SK-N-SH (cell line): ENCODE measurements at places on chromosomes 2 and 18. TPM values are rescaled to one million over a fixed set of nuclear protein-coding genes. Genes with fewer than 3 reads are reported as not detected.

Gene NOL4
- polyA plus RNA-seq = 0.07 and 0.49 TPM in 2 replicates

GRCh38 chr18:54630963-54631362, 39.9 kb downstream of the DYNAP start:
- no peak for DNase-seq

DNA sequence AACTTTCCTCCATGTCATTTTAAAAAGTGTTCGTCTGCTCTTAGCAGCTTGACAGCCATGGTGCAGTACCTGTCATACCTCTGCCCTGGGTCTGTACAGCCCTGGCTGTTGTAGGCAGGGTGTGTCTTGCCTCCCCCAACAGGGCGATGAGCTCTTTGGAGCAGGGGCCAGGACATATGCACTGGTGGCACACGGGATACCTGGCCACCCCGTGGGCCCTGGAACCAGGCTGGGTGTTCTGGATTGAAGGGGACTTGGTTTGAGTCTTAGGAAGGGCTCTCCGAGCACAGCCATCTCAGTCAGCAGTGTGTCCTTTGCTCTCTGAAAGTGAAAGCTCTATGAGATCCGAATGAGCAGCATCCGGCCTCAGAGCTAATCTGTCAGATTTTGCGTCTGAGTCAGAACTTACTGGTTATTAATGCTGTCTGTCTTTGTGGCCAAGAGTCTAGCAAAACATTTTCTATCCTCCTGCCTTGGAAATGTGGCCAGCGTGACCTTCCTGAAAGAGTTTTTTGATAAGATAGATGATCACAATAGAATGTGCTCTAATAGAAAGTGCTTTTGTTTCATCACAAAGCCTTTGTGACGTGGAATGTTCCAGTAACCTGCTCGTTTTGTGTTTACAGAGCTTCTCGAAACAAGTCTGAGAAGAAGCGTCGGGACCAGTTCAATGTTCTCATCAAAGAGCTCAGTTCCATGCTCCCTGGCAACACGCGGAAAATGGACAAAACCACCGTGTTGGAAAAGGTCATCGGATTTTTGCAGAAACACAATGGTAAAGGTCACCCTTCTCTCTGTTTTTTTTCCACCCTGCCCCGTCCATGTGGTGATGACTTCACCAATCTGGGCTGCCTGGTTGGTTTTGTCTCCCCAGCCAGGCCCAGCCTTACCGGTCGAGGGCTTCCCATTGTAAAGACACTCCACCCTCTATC, 77.3 kb upstream of the RPL31 start:
- DNase-seq = no peak

Gene EVA1A
- polyA plus RNA-seq = 79.0 and 93.0 TPM in 2 replicates

Gene KRTCAP3
- polyA plus RNA-seq = 3.6 and 4.1 TPM in 2 replicates

DNA sequence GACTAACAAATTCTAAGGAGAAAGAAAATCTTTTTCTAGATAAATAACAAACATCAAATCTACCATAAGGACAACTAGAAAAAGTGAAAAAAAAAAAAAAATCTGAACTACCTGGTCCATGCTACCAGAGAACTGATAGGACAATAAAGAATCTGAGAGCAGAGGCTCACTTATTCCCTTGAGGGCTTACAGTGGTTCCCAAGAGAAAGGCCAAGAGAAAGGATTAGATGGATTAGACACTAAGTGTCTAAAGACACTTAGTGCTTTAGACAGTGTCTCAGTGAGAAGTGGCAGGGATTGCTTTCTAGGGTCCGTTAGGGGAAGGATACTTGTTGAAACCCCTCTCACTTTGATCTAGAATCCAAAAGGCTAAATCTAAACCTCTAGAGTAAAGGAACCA, 78.2 kb downstream of the COA5 start:
- no peak for DNase-seq

DNA sequence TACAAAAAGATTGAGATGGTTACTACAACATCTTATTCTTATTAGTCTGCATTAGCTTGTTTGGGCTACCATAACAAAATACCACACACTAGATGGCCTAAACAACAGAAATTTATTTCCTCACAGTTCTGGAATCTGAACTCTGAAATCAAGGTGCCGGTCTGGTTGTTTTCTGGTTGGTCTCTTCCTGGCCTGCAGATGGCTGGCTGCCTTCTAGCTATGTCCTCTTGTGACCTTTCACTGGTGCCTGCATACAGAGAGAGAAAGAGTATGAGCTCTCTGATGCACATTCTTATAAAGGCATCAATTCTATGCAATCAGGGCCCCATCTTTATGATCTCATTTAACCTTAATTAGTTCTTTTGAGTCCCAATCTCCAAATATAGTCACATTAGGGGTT, 696.5 kb downstream of the TDRD15 start:
- no peak for DNase-seq

DNA sequence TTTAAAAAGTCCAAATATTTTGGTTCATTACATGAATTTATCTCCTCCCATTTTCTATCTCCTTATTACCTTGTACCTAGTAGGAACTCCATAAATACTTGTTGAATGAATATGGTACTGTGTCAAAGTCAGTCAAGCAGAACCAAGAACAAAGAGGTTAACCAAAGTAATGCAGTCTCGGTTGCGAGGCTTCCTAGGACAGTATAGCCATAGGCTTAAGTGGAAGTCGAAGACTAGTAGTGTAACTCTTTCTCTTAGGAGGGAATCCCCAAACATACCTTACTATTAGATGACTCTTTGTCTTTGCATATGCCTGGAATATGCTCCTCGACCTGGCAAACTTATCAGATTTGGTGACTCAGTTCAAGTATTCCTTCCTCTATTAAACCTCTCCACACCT, 4.8 kb downstream of the LIPT1 start:
- DNase-seq = no peak

Gene EMILIN2
- polyA plus RNA-seq = 1.4 and 1.6 TPM in 2 replicates

Gene RGPD4
- 0.02 TPM in 1 of 2 replicates, not detected in the other for polyA plus RNA-seq

GRCh38 chr18:1573732-1574131, 669.1 kb downstream of the ADCYAP1 start:
- no peak for DNase-seq

- no peak for DNase-seq
These were observed 9.9 kb downstream of the FABP1 start for GRCh38 chr2:88117973-88118372.

- peak; percentile 24 for DNase-seq
These were observed 2.8 kb upstream of the ECEL1 start for GRCh38 chr2:232490221-232491138.

- DNase-seq = no peak
These were observed 38.3 kb upstream of the SMAD2 start for GRCh38 chr18:47968721-47969120.

DNA sequence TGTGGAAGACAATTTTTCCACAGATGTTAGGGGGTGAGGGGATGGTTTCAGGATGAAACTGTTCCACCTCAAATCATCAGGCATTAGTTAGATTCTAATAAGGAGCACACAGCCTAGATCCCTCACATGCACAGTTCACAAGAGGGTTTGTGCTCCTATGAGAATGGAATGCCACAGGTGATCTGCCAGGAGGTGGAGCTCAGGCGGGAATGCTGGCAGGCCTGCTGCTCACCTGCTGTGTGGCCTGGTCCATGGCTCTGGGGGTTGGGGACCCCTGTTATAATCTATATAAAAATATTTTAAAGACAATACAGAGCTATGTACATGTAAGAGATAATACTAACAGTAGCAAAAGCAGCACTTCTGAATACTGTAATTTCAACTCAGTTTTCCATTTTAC, 19.2 kb downstream of the CWC22 start:
- DNase-seq = no peak

GRCh38 chr2:152370783-152371182, 35.8 kb downstream of the FMNL2 start:
- DNase-seq = no peak

GRCh38 chr18:11826836-11827235, 24.4 kb upstream of the CHMP1B start:
- no peak for DNase-seq
